ENCODE measurements at places on chromosomes 11 and 22. TPM values are rescaled to one million over a fixed set of nuclear protein-coding genes. Genes with fewer than 3 reads are reported as not detected.
A peak's percentile ranks its signal among the peaks of the same experiment; 100 is the strongest.

Gene SULT4A1
- total RNA-seq = not detected

Gene CASP12
- not detected for total RNA-seq

Gene PARVG
- 229 TPM for total RNA-seq

DNA sequence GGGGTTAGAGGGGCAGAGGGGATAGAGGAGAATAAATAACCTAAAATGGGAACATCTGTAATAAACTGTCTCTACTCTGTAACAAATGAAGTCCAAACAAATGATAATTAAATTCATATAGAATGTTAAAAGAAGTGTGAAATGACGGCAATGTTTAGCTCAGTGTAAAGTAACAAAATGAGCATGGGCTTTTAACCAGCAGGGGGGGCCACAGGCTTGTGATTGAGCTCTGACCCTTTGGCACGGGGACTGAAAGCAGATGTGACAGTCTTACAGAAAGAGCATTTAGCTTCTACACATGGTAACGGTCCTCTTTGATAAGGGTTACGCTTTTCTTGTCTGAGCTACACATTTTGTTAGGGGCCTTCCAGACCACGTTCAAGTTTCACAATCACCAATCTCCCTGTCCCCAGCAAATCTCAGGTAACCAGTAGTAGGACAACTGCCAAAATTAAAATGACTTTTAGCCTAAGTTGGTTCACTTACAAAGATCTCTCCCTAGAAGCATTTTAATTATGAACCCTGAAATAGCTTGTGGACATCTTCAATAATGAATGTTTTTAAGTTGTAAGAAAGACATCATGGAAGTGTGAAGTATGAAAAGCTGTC lies 262.5 kb downstream of the DCDC1 start:
- DNase-seq = peak; percentile 27
- H3K27ac ChIP-seq = no peak overlapping the region
- no peaks in the 10 kb centered on the region for H3K4me1 ChIP-seq
- H3K4me3 ChIP-seq = no peak overlapping the region
- no peaks in the 10 kb centered on the region for H3K36me3 ChIP-seq

DNA sequence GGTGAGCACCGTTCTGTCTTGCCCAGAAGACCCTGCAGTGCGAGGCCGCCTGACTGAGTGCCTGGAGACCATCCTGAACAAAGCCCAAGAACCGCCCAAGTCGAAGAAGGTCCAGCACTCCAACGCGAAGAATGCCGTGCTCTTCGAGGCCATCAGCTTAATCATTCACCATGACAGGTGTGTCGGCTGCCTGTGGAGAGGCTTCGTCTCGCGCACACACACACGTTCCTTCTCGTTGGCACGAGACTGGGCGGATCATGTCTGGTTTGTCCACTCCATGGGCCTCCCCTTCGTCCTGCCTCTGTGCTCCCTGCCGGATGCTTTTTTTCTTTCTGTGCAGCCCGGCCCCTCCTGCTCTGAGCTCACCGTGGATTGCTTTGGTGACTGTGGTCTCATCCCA lies 51.1 kb downstream of the MUC6 start:
- no peaks in the 10 kb centered on the region for H3K36me3 ChIP-seq
- DNase-seq = no peak
- H3K27me3 ChIP-seq = no peaks in the 10 kb centered on the region
- peaks cover 6% of the 10 kb centered on the region for H3K4me1 ChIP-seq

DNA sequence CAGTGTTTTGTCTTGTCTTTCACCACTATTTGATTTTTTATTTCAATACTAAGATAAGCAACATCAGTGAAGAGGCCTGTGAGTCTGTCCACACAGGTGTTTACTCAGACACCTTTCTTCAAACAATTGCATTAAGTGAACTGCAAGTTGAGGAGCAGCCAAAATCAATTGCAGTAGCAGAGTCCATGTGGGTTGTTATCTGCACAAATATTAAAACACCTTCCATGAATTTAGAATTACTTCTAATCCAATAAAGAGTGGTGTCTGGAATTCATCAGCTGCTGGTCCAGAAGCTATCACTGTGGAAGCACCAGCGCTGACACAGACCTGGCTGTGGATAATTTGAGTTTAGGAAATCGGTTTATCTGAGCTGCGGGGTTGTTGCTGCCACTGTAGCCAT lies 83.5 kb upstream of the FAT3 start:
- no peaks in the 10 kb centered on the region for H3K36me3 ChIP-seq
- DNase-seq = no peak
- no peaks in the 10 kb centered on the region for H3K27me3 ChIP-seq

DNA sequence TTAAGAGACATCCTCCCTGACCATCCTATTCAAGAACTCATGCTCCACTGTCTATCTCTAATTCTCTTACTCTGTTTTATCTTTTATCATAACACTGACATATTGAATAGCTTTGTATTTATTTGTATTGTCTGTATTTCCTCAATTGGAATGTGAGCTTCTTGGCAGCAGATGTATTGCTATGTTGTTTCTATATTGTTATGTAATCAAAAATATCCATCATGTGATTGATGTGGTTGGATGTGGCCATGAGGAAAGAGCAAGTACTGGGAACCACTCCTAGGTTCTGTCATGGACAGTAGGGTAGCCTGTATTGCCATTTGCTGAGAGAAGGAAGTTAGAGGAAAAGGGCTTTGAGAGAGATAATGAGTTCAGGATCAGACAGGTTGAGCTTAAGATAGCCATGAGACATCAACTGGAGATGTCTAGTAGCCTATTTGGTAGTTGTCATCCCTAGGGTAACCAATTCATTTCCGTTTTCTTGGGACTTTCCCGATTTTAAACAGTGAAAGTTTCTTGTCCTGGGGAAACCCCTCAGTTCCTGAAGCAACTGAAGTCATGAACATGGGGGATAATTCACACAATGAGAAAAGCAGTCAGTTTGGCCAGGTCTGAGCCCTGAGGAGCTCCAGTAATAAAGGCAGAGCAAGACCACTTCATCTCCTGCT lies 404.5 kb downstream of the INSC start:
- no peak overlapping the region for H3K4me3 ChIP-seq
- H3K27ac ChIP-seq = no peak overlapping the region
- peaks cover 20% of the 10 kb centered on the region for H3K27me3 ChIP-seq
- DNase-seq = no peak
- H3K4me1 ChIP-seq = no peaks in the 10 kb centered on the region
- H3K36me3 ChIP-seq = no peaks in the 10 kb centered on the region

DNA sequence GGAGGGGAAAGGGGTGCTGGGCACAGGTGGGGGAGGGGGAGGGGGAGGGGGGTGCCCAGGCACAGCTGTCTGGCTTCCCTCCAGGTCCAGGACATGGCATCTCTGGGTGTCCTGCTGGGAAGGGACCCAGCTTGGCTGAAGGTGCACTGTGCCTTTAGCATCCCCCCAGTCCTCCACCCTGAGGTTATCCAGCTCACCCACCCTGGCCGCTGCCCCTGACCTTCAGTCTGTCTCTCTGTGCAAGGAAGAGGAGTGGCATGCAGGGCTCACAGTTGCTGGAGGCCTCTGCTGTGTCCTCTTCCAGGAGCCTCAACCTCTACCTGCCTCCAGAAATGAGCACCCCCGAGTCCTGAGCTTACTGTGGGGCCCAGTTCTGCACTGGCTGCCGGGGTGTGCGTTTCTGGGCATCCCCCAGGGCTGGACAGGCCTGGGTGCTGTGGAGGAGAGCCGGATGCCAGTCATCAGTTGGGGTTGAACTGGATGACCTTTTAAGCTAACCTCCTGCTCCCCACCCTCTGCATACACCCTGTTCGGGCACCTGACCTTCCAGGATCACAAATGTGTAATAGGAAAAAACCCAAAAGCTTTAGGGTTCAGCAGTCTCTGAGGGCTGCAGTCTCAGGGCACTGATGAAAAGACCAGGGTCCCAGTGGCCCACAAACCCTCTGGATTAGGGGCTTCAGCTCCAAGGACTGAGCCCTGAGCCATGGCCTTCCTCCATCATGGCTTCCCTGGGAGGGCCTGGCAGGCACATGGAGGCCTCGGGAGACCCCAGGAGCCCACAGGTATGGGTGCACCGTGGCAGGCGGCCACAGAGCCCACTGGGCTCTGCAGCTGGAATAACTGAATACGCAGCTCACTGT lies 9.6 kb upstream of the CTSD start:
- H3K27me3 ChIP-seq = no peaks in the 10 kb centered on the region
- H3K27ac ChIP-seq = no peak overlapping the region
- H3K4me3 ChIP-seq = no peak overlapping the region
- no peaks in the 10 kb centered on the region for H3K36me3 ChIP-seq
- peaks cover 14% of the 10 kb centered on the region for H3K4me1 ChIP-seq
- no peak for DNase-seq

- peaks cover 38% of the 10 kb centered on the region for H3K36me3 ChIP-seq
- peaks cover 12% of the 10 kb centered on the region for H3K4me1 ChIP-seq
- no peak overlapping the region for H3K4me3 ChIP-seq
- no peaks in the 10 kb centered on the region for H3K27me3 ChIP-seq
Observed at GRCh38 chr11:88310246-88310645, 27.3 kb downstream of the CTSC start.

GRCh38 chr22:31120230-31120629 lies 2.5 kb upstream of the INPP5J start:
- H3K27ac ChIP-seq = no peak overlapping the region
- H3K4me1 ChIP-seq = no peaks in the 10 kb centered on the region
- no peak for DNase-seq
- no peaks in the 10 kb centered on the region for H3K36me3 ChIP-seq
- H3K4me3 ChIP-seq = no peak overlapping the region

DNA sequence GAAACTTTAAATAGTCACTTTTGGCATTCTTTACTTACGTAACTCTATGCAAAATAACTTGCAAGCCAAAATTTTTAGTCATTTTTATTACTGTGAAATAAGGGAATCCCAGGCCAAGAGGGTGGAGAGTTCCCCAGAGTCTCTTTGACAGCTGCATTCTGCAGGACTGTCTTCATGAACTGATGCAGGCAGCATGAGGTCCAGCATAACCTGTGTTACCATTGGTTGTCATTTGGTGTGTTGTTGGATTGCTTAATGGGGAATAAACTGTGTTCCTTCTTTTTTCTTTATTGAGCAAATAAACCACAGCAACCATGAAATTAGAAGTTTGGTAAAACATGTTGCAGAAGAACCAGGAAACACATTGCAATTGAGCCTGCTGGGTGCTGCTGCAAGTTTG lies 24.6 kb downstream of the MMP27 start:
- peaks cover 15% of the 10 kb centered on the region for H3K27me3 ChIP-seq
- no peaks in the 10 kb centered on the region for H3K4me1 ChIP-seq
- H3K36me3 ChIP-seq = no peaks in the 10 kb centered on the region
- no peak for DNase-seq
- H3K27ac ChIP-seq = no peak overlapping the region

- no peaks in the 10 kb centered on the region for H3K36me3 ChIP-seq
- peaks cover 25% of the 10 kb centered on the region for H3K4me1 ChIP-seq
- no peak for DNase-seq
- peaks cover 19% of the 10 kb centered on the region for H3K27me3 ChIP-seq
- H3K27ac ChIP-seq = peak within 1 kb of the TSS; percentile 49
Observed at GRCh38 chr22:44024288-44024921, at the start of gene PARVB. PARVB (plus strand) TSS chr22:44024302; CDS start chr22:44024340, 38 bp downstream.

GRCh38 chr22:46900549-46900948 lies 138.1 kb downstream of the TBC1D22A start:
- no peak overlapping the region for H3K27ac ChIP-seq
- H3K27me3 ChIP-seq = no peaks in the 10 kb centered on the region
- no peak for DNase-seq

- H3K4me1 ChIP-seq = no peaks in the 10 kb centered on the region
- peaks cover 2% of the 10 kb centered on the region for H3K27me3 ChIP-seq
- H3K27ac ChIP-seq = no peak overlapping the region
- no peak overlapping the region for H3K4me3 ChIP-seq
- H3K36me3 ChIP-seq = no peaks in the 10 kb centered on the region
Observed at GRCh38 chr11:74444173-74444826, 23.0 kb downstream of the KCNE3 start.

Data from naive thymus-derived CD8-positive, alpha-beta T cell (primary cell).